ENCODE measurements at places on chromosomes 11 and 22.

DNA sequence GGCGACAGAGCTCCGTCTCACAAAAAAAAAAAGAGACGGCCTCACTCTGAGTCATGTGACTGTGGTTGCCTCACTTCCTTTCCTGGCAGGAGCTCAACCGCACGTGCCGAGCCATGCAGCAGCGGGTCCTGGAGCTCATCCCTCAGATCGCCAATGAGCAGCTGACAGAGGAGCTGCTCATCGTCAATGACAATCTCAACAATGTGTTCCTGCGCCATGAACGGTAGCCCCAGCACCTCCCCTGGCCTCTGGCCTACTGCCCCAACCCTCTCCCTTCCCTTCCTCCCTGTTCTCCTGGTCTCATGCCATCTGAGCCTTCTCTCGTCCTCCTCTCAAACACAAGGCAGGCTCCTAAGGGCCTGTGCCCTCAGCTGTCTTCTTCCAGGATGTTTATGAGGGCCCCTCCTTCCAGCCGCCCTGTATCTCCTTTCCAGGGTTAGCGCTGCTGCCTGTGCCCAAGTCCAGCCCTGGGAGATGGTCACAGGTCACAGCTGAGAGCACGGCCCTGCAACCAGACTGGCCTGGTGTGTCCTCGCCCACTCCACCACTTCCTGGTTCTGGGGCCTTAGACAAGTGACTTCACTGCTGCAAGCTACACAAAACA, 30.7 kb downstream of the TOM1 start:
- DNase-seq = peak; percentile 94

DNA sequence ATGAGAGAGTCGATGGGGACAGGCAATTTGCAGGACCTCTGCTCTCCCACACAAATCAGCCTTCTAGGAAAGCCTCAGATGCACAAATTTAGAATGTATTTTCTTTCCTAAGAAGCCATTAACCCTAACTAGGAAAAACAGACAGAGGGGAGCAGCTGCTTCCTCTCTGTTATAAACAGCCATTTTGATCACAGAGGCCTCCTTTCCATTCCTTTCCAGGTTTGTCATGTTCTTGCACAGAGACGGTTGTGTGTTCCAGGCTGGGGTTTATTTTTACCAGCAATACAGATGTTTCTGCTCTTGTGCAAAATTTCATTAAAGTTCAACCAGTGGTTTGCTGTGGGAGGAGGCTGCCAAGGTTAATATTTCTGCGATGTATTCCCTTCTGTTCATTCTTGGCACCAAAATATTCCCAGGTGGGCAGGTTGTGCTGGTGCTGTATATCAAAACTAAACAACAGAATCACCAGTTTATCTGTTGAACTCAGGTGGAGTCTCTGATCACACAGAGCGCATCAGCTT, 90.2 kb downstream of the NAV2 start:
- no peak for DNase-seq

- DNase-seq = no peak
Measured at GRCh38 chr11:120717042-120717441, 205.5 kb downstream of the GRIK4 start.

DNA sequence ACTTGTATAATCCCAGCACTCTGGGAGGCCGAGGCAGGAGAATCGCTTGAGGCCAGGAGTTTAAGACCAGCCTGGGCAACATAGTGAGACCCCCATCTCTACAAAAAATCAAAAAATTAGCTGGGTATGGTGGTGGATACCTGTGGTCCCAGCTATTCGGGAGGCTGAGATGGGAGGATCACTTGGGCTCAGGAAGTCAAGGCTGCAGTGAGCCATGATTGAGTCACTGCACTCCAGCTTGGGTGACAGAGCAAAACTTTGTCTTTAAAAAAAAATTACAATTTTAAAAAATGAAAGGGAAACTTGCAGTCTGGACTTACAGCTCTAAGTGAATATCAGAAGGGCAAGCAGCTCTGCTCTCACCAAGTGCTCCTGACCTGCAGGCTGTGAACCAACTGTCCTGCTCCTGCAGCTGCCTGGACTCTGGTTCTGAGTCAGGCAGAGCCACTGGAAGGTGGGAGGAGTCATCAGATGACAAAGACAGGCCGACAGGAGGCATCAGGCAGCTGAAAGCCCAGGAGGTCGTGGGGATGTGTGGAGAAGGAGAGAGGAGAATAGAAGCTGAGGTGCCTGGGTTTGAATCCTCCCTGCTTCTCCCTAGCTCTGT, 9.6 kb downstream of the SMTNL1 start:
- peak; percentile 60 for DNase-seq

GRCh38 chr22:20147237-20147988, 3.4 kb downstream of the CCDC188 start:
- no peak for DNase-seq
